ENCODE measurements at places on chromosomes 2 and 18. TPM values are rescaled to one million over a fixed set of nuclear protein-coding genes. Genes with fewer than 3 reads are reported as not detected.

KCMF1 gene
- total RNA-seq: 80.7 TPM

GPD2 gene
- 56.1 TPM for total RNA-seq

DNA sequence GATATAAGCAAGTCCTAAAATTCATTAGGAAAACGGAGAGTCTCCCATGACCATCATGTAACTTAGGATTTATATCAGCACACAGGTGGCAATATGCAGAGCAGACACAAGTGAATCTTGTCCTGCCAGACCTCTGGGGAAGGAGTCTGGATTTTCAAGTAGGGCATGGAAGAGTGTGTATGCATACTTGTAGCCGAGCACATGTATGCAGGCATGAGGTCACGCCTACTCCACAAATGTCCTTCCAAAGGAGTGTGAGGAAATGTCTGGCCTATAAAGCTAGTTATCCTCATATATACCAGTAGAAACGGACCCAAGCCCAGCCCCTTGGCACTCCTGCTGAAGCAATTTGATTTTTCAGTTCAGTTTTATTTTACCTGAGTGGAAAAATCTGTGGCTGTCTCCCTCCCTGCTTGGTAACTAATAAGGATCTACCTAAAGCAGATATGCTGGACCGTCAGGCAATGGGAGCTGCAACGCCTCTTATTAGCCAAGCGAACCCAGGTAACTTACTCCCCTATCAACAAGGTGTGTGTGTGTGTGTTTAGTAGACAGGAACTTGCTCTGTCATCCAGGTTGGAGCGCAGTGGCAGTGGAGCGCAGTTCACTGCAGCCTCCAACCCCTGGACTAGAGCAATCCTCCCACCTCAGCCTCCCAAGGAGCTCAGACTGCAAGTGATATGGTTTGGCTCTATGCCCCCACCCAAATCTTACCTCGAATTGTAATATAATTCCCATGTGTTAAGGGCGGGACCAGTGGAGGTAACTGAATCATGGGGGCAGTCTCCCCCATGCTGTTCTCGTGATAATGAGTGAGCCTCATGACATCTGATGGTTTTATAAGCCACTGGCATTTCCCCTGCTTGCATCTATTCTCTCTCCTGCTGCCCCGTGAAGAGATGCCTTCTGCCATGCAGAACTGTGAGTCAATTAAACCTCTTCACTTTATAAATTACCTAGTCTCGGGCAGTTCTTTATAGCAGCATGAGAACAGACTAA, 2.8 kb downstream of the STAT1 start:
- ATAC-seq: no peak

GRCh38 chr2:72004976-72005375, 142.7 kb downstream of the CYP26B1 start:
- no peak for ATAC-seq

GRCh38 chr2:155301221-155301620, 602.7 kb downstream of the KCNJ3 start:
- ATAC-seq: no peak

Data from esophagus mucosa (tissue), 1 donor.